Cerebellar nuclear complex (tissue), 1 donor: ENCODE measurements at places on chromosomes 13 and 19.

DNA sequence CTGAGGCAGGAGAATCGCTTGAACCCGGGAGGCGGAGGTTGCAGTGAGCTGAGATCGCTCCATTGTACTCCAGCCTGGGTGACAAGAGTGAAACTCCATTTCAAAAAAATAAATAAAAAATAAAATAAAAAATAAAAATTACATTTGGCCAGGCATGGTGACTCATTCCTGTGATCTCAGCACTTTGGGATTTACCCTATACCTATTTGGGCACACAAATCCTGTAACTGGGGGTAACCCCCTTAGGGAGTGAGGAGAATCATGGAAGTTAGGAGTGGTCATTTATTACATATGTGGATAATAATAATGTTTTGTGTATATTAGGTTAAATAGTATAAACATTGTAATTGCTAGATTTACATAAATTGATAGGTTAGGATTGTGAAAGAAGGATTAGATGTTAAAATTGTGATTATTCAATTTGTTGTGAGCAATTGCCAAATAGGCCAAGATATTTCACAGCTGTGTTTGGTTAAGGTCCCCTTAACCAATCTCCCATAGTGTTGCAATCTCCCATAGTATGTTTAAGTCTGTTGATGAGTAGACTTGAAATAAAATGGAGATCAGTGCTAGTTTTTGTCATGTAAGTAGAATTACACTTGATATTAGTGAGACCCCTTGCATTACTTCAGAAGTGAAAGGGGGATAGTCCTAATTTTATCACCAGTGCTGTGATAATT, 30.7 kb downstream of the ZNF844 start:
- no peak for DNase-seq

DNA sequence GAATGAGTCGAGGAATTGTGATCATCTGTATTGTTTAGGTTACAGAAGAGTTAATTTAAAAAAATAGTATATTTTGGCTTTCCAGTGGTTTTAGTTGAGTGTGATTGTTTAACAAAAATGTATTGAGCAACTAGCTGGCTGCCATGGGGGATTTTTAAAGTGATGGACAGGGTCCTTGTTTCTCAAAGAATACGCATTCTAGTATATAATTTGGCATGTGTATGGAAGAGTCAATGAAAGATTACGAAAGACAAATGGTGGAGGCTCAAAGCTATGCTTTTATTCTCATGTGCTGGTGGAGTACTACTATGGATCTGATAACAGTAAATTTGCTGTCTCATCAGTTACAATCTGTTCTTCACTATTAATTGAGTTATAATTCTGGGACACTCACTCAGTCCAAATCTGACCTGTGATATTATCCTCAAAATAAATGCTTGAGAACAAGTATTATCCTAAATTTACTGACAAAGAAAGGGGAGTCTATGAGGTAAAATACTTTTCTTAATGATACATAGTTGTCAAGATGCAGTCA, 240.0 kb downstream of the GPC6 start:
- no peak for DNase-seq

DNA sequence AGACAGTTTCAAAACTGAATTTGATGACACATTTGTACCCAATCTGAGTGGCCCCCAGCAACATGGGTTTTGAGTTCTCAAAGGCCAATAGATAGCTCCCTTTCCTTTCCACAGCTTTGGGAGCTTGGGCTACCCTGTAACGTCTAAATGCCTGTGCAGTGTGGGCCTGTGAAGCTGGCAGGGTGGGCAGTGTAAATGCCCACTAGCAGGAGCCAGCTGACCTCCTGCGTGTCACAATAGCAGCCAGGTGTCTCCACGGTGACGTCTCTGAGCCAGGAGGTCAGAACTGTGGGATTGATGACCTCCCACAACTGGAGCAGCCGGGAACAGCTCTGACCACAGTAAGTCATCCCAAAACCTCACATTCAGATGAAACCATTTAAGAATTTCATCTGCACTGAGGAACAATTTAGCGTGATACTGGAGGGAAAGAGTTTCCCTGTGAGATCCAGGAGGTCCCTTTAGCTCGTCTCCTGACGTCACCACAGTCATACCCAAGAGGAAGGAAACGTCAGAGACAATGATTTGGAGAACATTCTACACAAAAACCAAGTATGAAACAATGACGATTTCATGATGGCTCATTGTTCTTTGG, at the start of gene IPO5:
Gene IPO5, plus strand, starts transcription at position 300 of the 595 bp plus-strand sequence. CDS start 23,022 bp downstream, outside the sequence.
- no peak for DNase-seq

- no peak for DNase-seq
Measured at GRCh38 chr13:23941211-23941610, 43.9 kb upstream of the C1QTNF9B start.

DNA sequence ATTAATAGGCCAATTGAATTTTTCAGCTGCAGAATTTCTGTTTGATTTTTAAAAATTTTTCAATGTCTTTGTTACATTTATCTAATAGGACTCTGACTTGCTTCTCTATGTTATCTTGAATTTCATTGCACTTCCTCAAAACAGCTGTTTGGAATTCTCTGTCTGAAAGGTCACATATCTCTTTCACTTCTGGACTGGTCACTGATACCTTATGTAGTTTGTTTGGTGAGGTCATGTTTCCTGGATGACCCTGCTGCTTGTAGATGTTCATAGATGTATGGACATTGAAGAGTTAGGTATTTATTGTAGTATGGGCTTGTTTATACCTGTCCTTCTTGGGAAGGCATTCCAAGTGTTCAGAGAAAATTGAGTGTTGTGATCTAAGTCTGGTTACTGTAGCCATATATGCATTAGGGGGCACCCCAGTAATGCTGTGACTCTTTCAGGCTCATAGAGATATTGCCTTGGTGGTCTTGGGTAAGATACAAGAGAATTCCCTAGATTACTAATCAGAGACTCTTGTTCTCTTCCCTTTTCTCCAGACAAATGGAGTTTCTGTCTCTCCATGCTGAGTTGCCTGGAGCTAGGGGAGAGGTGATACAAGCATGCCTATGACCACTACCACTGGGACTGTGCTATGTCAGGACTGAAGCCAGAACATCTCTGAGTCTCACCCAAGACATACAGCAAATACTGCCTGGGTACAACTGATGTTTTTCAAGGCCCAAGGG, 27.8 kb downstream of the RFC3 start:
- DNase-seq = no peak

- DNase-seq = no peak
Measured at GRCh38 chr13:33053397-33054066, 37.3 kb downstream of the KL start.
